CD4-positive, CD25-positive, alpha-beta regulatory T cell (primary cell): ENCODE measurements at places on chromosomes 12 and 14. TPM values are rescaled to one million over a fixed set of nuclear protein-coding genes. Genes with fewer than 3 reads are reported as not detected.

The CCDC177 gene
- total RNA-seq: not detected

The SPTB gene
- 0.91 TPM for total RNA-seq

The REP15 gene
- not detected for total RNA-seq

The AICDA gene
- total RNA-seq: not detected

The CAPZA3 gene
- not detected for total RNA-seq

The NRIP2 gene
- not detected for total RNA-seq

The KRT5 gene
- not detected for total RNA-seq

The ACOT6 gene
- not detected for total RNA-seq

The LRFN5 gene
- total RNA-seq: not detected

DNA sequence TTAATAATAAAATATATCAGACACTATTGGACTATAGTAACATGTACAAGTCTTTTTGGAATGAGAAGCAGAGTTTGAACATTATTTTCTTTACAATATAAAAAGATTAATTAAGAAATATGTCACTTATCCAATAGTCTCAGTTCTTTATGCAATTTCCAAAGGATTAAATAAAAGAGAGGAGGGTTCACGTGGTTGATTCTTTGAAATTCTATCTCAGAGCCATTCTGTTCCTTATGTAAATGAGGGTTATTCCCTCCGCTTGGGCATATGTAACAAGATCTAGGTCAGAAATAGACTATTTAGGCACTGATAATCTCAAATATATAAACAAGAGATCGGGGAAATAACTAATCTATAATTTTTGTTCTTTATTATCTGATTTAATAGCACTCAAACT lies 2.1 kb upstream of the TUBA1A start:
- DNase-seq: no peak
- peaks cover 12% of the 10 kb centered on the region for H3K36me3 ChIP-seq
- no peak overlapping the region for H3K4me3 ChIP-seq
- H3K27ac ChIP-seq: no peak overlapping the region
- no peaks in the 10 kb centered on the region for H3K27me3 ChIP-seq

- H3K4me1 ChIP-seq: no peaks in the 10 kb centered on the region
- no peak for DNase-seq
- H3K4me3 ChIP-seq: no peak overlapping the region
- peaks cover 50% of the 10 kb centered on the region for H3K36me3 ChIP-seq
- H3K27ac ChIP-seq: no peak overlapping the region
These were observed 23.2 kb upstream of the PSMA6 start for GRCh38 chr14:35268946-35269345.

DNA sequence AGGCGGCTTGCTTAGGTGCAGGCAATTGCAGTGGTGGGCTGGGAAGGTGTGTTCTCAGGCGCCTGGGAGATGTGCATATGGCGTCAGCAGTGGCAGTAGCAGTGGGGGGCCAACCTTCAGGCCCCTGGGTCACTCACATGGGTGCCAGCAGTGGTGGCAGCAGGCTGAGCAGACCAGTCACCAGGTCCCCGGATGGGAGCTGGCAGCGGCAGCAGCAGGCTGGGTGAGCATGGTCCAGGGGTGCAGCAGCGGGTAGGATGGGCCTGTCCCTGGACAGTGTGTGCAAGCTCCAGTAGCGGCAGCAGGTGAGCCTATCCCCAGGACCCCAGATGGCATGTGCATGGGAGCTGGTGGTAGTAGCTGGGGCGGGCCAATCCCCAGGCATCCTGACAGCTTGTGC lies 108.5 kb upstream of the TMEM260 start:
- H3K36me3 ChIP-seq: no peaks in the 10 kb centered on the region
- no peaks in the 10 kb centered on the region for H3K4me1 ChIP-seq
- H3K4me3 ChIP-seq: no peak overlapping the region
- H3K27me3 ChIP-seq: no peaks in the 10 kb centered on the region

- no peak overlapping the region for H3K4me3 ChIP-seq
- H3K27me3 ChIP-seq: no peaks in the 10 kb centered on the region
- H3K36me3 ChIP-seq: peaks cover 2% of the 10 kb centered on the region
- no peak for DNase-seq
- H3K4me1 ChIP-seq: peaks cover 4% of the 10 kb centered on the region
- no peak overlapping the region for H3K27ac ChIP-seq
These were observed 50.7 kb downstream of the DIP2B start for GRCh38 chr12:50555471-50555885.

- no peak overlapping the region for H3K4me3 ChIP-seq
- no peaks in the 10 kb centered on the region for H3K27me3 ChIP-seq
- peaks cover 13% of the 10 kb centered on the region for H3K36me3 ChIP-seq
These were observed 3.4 kb downstream of the SSH1 start for GRCh38 chr12:108853981-108854446.

- H3K4me1 ChIP-seq: no peaks in the 10 kb centered on the region
- no peak for DNase-seq
- no peaks in the 10 kb centered on the region for H3K36me3 ChIP-seq
- H3K4me3 ChIP-seq: no peak overlapping the region
These were observed 13.7 kb downstream of the OR6J1 start for GRCh38 chr14:22630486-22630885.

DNA sequence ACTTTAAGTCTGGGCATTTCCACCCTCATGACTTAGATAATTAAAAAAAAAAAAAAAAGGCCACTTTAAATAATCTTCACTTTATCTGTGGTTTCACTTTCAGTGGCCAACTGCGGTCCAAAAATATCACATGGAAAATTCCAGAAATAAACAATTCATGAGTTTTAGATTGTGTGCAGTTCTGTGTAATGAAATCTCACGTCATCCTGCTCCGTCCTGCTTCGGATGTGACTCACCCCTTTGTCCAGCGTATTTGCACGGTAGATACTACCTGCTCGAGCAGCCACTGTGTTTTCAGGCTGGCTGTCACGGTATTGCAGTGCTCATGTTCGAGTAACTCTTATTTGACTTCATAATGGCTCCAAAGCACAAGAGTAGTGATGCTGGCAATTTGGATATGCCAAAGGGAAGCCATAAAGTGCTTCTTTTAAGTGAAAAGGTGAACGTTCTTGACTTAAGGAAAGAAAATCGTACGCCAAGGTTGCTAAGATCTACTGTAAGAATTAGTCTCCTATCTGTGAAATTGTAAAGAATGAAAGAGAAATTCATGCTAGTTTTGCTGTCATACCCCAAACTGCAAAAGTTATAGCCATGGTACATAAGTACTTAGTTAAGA lies 2.4 kb downstream of the E2F7 start:
- peaks cover 19% of the 10 kb centered on the region for H3K4me1 ChIP-seq
- no peak for DNase-seq
- no peaks in the 10 kb centered on the region for H3K27me3 ChIP-seq
- peak overlapping the region; percentile 4 for H3K4me3 ChIP-seq

DNA sequence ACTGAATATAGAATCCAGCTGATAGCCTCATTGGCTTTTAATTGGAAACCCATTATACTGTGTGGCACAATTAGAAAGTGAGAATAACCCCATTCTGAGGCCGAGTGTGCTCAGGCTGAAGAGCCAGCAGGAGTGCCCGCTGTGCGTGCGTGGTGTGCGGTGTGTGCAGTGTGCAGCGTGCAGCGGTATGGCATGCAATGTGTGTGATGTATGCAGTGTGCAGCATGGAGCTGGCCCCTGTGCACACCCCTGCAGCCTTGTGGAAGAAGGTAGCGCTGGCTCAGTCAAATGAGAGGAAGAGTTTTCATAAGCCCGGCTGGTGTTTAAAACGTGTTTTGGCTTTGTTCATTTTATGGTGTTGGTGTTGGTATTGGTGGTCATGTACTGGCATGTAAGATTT lies 22.9 kb downstream of the CKB start:
- no peaks in the 10 kb centered on the region for H3K27me3 ChIP-seq
- H3K4me1 ChIP-seq: no peaks in the 10 kb centered on the region

DNA sequence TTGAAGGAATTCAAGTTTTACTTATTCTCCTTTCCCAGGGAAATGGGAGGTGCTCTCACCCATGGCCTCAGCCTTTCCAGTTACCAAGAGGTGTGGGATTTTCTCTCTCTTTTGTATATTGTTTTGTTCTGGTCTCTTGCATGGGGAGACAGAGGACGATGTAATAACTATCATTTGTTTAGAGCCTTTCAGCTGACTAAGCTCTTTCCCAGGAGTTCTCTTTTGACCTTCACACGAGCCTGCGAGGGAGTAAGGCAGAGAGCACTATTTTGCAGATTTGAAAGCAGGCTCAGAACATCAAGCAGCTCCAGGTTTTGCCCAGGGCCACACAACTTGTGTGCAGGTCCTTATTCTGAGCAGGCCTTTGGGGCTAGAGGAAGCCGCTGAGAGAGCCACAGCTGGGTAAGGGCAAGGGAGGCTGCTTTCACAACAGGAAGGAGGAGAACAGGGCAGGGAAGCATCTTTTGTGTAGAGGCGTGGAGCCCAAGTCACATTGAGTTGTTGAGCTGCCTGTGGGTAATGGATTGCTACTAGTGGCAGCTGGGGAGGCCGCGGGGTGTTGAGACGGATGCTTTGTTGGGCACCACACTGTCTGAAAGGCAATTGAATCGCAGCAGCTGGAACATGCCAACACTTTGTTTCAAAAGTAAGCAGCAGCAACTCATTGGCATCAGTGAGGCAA lies 116.2 kb downstream of the PRMT8 start:
- no peaks in the 10 kb centered on the region for H3K4me1 ChIP-seq
- H3K36me3 ChIP-seq: peaks cover 16% of the 10 kb centered on the region
- no peak for DNase-seq
- H3K27me3 ChIP-seq: no peaks in the 10 kb centered on the region
- no peak overlapping the region for H3K27ac ChIP-seq

DNA sequence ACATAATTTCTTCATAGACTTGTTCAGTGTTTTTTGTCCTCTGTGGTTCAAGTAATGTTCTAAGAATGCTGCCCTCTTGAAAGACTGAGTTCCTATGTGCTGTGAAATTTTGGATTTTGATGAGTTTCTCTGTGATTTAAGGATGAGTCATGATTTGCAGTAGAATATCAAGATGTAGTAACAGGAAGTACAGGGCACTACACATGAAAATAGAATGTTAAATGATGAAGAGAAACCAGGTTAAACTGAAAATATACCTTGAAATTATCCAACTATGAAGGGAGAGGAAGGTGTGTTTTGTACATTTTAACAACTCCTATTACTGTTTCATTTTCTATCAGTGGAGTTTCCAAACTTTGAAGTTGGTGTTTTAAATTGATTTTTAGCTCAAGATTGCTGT lies 4.8 kb downstream of the ELK3 start:
- no peaks in the 10 kb centered on the region for H3K36me3 ChIP-seq
- peak overlapping the region; percentile 92 for H3K4me3 ChIP-seq
- H3K27ac ChIP-seq: peak overlapping the region; percentile 87

DNA sequence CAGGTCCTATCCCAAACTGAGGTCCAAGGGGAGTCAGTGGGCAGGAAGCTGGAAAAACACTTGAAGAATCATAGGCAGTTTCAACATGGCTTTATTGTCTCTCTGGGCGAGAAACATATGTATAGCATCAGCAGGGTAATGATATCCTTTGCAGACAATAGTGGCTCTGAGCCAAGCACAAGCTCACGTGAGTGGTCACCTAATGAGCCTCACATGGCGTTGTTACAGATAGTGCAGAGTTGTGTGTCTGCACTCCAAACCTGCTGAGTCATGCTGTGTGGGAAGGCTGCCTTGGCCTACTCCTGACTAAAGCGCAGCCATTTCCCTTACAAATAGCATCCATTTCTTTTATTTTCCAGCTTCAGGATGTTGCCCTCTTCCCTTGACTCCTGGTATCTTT lies 105.2 kb upstream of the SYT1 start:
- H3K27me3 ChIP-seq: no peaks in the 10 kb centered on the region
- H3K27ac ChIP-seq: no peak overlapping the region
- H3K4me1 ChIP-seq: no peaks in the 10 kb centered on the region
- H3K36me3 ChIP-seq: no peaks in the 10 kb centered on the region
- no peak overlapping the region for H3K4me3 ChIP-seq
- DNase-seq: no peak

DNA sequence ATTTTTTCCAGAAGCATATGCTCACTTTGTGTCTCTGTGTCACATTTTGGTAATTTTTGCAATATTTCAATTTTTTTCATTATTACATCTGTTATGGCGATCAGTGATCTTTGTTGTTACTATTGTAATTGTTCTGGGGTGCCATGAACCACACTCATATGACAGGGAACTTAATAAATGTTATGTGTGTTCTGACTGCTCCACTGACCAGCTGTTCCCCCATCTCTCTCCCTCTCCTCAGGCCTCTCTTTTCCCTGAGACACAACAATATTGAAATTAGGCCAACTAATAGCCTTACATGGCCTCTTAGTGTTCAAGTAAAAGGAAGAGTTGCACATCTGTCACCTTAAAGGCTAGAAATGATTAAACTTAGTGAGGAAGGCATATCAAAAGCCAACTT lies 46.0 kb downstream of the SCN8A start:
- H3K4me1 ChIP-seq: no peaks in the 10 kb centered on the region
- no peak for DNase-seq
- H3K27me3 ChIP-seq: peaks cover 3% of the 10 kb centered on the region

- no peak overlapping the region for H3K27ac ChIP-seq
- H3K4me1 ChIP-seq: no peaks in the 10 kb centered on the region
These were observed 81.0 kb downstream of the AVPR1A start for GRCh38 chr12:63069860-63070617.

DNA sequence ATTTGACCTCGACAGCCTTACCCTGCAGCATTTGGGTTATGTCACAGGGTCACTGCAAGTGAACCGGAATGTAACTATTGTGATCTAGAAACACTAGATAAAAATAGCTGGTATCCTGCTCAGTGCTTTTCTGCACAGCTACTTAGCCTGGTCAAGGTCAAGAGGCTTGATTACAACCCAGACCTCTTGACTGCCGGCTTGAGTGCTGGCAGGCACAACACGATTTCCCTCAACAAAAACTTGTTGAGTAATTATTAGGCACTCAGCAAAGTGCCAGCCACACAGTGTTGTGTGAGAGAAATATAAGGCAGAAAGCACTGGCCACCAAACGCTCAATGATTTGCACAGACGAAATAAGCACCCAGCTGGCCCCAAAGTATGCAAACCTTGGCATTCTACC lies 156.7 kb downstream of the NUAK1 start:
- no peaks in the 10 kb centered on the region for H3K27me3 ChIP-seq
- H3K27ac ChIP-seq: no peak overlapping the region
- H3K4me1 ChIP-seq: no peaks in the 10 kb centered on the region
- H3K36me3 ChIP-seq: no peaks in the 10 kb centered on the region

DNA sequence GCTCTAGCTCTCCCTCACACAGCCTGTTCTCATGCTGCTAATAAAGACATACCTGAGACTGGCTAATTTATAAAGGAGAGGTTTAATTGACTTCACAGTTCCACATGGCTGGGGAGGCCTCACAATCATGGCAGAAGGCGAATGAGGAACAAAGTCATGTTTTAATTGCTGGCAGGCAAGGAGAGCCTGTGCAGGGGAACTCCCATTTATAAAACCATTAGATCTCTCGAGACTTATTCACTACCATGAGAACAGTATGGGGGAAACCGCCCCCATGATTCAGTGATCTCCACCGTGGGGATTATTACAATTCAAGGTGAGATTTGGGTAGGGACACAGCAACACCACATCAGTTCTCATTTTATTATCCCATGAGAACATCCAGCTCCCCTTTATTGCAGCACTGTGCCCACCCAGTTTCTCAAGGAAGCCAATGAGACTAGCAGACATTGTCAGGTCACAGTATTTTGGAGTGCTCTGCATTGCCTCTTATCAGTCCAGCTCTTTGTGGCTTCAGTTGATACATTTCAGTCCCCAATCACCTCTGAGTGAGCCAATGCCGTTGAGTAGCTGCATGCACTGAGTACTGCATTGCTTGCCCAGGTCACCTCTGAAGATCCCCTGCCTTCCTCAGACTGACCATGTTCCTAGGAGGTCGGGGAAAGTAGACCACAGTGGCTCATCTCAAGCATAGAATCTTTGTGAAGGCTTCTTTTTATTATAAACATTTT lies 131.2 kb downstream of the CRADD start:
- no peak for DNase-seq
- no peaks in the 10 kb centered on the region for H3K36me3 ChIP-seq
- no peaks in the 10 kb centered on the region for H3K27me3 ChIP-seq
- H3K4me3 ChIP-seq: no peak overlapping the region
